NCI-H1436 (cell line): ENCODE measurements at places on chromosomes 6 and 20.

GRCh38 chr20:41003143-41003935 is 25.3 kb upstream of the TOP1 start:
- DNase-seq: peak; percentile 2

GRCh38 chr6:89449193-89449592 is 16.2 kb downstream of the ANKRD6 start:
- no peak for DNase-seq

DNA sequence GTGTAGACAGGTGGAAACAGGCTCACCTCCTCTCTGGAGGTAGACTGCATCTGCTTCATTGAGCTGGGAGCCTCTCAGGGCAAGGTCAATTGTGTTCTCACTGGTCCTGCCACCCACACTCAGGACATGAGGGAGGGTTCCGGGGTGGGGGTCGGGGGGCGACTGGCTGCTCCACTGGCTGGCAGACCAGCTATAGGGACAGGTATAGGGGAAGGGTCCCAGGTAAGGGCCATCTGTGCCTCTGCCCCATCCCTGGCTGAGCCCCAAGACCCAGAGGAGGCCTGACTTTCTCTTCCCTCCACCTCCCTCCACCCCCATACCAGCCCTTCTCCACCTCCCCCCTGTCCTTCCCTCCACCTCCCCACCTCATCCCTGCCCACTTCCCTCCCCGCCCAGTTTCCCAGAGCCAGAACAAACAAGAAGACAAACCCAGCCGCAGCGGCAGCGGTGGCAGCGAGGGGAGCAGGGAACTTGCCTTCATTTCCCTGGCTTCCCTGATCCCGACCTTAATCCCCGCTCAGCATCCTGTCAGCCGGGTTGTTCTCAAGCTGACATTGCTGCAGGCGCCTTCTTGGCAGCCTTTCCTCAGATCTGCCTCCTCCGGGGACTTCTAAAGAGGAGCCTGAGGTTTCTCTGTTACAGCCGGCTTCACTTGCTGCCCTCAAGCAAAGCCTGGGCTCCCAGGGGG is 18.3 kb upstream of the FOXP4 start:
- peak; percentile 56 for DNase-seq

- DNase-seq: no peak
These were observed 23.5 kb upstream of the PAX1 start for GRCh38 chr20:21681922-21682318.

DNA sequence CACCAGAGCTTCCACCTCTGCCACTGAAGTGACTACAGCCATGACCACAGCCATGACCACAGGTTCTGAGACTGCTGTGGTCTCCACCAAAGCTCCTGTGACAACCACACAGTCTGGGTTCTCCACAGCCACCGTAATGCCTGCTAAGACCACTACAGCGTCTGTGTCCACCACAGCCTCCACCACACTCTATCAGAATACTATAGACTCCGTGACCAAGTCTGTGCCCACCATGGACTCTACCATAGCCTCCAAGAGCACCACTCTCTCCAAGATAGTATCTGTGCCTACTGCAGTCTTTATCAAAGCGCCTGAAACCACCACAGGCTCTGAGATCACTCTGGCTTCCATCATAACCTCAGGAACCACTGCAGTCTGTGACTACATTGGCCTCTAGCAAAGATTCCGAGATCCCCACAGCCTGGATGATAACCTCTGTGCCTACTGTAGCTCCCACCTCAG is 18.3 kb upstream of the MUC21 start:
- no peak for DNase-seq

- no peak for DNase-seq
These were observed 102.3 kb downstream of the IRF4 start for GRCh38 chr6:493840-494239.

- no peak for DNase-seq
These were observed 75.4 kb downstream of the RPP40 start for GRCh38 chr6:4928426-4928825.

- no peak for DNase-seq
These were observed 21.0 kb downstream of the NFYA start for GRCh38 chr6:41093729-41094128.

DNA sequence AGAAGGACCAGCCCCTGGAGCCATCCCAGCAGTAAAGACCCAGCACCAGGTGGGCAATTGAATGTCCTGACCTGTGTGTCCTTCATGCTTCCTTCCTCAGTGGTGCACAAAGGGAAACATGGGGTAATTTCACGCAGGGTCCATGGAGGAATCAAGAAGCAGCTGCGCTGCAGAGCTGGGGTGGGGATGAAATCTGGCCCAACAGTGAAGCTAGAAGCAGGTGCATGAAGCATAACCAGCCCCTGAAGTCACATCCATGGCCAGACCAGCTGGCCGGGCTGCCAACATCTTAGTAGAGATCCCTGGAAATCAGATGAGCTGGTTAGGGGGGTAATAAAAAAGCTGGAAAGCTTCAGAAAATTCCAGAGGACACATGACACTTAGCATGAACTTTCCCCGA is 646.7 kb upstream of the DEFB115 start:
- no peak for DNase-seq

DNA sequence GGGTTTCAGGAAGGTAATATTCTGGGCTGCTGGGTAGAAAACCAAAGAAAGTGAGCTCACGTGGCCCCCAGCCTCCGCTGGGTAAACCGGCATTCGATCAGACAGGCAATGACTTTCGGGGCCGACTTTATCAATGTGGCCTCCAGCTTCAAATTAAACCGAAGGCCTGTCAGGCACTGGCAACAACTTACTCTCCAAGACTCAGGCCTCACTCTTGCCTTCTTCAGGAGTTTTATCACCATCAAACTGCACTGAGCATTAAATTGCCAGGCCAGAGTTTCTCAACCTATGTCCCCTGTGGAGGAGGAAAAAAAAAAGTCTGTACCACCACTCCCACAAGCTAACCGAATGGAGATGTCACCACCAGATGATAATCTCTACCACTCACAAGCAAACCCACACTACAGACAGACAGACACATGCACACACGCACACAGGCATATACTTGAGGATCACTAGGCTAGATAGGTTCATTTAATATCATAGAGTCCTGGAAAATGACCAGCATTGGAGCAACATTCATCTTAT is 1.1 kb upstream of the MBOAT1 start:
- DNase-seq: no peak

DNA sequence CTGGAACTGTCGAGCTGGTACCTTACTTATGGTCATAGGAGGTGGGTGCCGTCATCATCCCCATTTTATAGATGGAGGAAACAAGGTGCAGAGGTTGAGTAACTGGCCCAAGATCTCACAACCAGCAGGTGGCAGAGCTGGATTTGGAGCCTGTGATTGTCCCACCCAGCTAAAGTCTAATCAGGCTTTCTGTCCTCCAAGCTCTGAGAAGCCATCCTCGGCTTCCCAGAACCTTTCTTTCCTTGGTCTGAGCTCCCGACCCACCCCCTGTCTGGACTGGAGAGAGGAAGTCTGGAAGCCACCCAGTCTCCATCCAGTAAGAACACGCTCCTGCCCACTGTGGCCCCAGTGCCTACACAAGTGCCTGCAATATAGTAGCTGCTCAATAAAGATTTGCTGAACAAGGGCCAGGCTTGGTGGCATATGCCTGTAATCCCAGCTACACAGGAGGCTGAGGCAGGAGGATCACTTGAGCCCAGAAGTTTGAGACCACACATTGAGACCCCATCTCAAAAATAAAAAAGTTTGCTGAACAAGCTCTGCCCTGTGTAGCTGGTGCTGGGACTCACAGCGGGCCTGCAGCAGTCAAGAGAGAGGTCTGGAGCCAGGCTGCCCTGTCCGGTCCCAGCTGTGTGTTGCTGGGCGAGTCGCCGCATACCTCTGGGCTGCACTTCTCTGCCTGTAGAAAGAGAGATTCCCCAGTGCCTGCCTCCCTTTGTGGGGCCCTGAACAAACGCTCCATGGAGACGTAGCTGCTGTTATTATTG is 32.5 kb upstream of the DLGAP4 start:
- DNase-seq: peak; percentile 5

- DNase-seq: no peak
These were observed 27.5 kb upstream of the NHSL1 start for GRCh38 chr6:138526822-138527235.

GRCh38 chr6:166650824-166651807 is 24.1 kb upstream of the RPS6KA2 start:
- DNase-seq: no peak

DNA sequence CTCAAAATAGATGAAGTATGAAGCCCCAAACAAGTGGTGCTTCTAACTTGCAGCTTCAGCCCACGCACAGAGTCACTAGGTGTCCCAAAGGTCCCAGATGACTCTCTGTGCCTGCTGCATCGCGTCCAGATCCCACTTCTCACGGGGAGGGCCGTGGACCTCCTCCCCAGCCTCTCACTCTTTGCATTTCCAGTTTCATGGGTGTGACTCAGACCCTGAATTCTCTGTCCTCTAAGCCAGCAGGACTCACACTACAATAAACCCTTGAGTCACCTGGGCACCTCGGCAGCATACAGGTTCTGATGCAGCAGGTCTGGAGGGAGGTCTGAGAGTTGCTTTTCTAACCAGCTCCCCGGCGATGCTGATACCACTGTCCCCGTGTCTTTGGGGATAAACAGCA is 114.0 kb upstream of the RIN2 start:
- no peak for DNase-seq

DNA sequence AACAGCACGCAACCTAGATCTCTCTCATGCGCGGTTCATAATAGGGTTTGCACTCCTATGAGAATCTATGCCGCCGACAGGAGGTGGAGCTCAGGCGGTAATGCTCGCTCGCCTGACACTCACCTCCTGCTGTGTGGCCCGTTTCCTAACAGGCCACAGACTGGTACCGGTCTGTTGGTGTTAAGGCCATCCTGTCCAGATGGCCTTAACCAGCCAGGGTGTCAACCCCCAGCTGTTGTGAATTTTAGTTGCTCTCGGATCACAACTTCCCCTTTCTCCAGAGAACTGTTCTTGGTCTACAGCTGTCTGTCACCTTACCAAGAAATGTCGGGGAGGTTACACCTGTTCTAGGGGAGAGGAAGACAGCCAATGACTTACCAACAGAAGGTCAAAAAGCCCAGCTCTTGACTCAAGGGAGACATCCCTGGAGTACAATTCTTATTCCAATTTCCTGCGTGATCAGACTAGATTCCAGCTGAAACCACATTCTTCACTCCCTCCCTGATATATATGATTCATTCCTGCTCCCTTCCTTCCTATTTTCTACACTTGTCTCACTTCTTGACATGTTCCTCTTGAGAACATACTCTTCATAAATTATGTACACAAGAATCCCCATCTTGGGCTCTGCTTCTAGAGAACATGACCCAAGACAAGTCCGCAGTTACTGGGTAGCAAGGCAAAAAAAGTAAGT is 23.1 kb upstream of the DNAAF9 start:
- no peak for DNase-seq

GRCh38 chr6:46011188-46012085 is 4.2 kb downstream of the CLIC5 start:
- DNase-seq: no peak

GRCh38 chr6:137904822-137905617 is 38.0 kb downstream of the TNFAIP3 start:
- DNase-seq: no peak

- no peak for DNase-seq
These were observed 88.7 kb upstream of the RNF24 start for GRCh38 chr20:4104045-4104444.

- DNase-seq: no peak
These were observed 36.2 kb downstream of the TGM3 start for GRCh38 chr20:2331901-2332565.

DNA sequence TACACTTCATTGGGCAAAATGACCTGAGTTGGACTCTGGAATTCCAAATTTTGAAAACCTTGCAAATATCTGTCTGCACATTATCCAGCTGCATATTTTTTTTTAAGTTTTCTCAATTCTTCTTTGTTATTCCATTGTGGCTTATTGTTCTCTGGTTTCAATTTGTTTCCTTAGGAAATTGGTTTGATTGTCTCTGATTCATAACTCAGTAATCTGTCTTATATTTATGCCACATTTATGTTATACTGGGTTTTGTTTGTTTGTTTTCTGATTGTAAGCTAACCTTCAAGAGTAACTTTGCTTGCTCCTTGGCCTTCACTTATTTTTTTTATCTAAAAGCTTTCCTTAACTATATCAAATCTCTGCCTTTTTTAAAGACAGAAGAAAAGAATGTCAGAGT is 193.3 kb upstream of the PLCB4 start:
- DNase-seq: no peak

- no peak for DNase-seq
These were observed 108.1 kb upstream of the TIAM2 start for GRCh38 chr6:154887051-154887450.

GRCh38 chr6:6678811-6679210 is 90.3 kb downstream of the LY86 start:
- no peak for DNase-seq

DNA sequence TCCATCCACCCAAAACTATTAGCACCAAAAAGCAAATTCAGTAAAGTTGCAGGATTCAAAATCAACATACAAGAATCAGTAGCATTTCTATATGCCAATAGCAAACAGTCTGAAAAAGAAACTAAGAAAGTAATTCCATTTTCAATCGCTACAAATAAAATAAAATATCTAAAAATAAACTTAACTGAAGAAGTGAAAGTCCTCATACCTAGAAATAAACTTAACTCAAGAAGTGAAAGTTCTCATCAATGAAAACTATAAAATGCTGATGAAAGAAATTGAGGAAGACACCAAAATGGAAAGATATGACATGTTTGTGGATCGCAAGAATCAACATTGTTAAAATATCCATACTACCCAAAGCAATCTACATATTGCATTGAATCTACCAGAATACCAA is 103.0 kb upstream of the ARID1B start:
- DNase-seq: no peak

DNA sequence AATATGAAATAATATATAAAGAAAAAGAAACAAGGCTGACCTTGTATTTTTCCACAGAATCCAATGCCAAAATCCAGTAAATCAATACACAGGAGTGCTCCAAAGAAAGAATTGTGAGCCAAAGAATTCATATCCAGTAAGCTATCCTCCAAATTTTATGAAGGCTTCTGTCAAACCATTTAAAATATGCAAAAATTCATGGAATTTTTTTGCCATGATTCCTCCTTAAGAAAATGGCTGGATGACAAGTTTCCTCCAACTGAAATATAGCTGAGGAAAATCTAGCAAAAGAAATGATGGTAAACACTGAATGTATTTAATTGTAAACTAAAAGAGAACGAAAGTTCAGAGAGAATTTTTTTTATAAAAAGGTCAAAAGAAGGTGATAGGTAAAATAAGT is 290.3 kb downstream of the UBE3D start:
- no peak for DNase-seq

GRCh38 chr20:48758206-48758820 is 69.5 kb downstream of the PREX1 start:
- no peak for DNase-seq

- no peak for DNase-seq
These were observed 2.2 kb upstream of the CCDC167 start for GRCh38 chr6:37501632-37502491.
